ENCODE measurements at places on chromosomes 7 and 10.

GRCh38 chr10:128973221-128973620 is 493.8 kb upstream of the MGMT start:
- no peak for DNase-seq

GRCh38 chr7:23000597-23001360 is 13.2 kb downstream of the HYCC1 start:
- DNase-seq, result no peak

GRCh38 chr7:1992554-1992953 is 240.2 kb downstream of the MAD1L1 start:
- no peak for DNase-seq

GRCh38 chr10:3395458-3395861 is 222.9 kb upstream of the PITRM1 start:
- DNase-seq, result no peak

- no peak for DNase-seq
Observed at GRCh38 chr10:1036341-1036791, 10.7 kb upstream of the IDI2 start.

- no peak for DNase-seq
Observed at GRCh38 chr10:1058017-1058416, 1.8 kb downstream of the WDR37 start.

- DNase-seq, result no peak
Observed at GRCh38 chr10:4807761-4808507, 18.1 kb upstream of the AKR1E2 start.

DNA sequence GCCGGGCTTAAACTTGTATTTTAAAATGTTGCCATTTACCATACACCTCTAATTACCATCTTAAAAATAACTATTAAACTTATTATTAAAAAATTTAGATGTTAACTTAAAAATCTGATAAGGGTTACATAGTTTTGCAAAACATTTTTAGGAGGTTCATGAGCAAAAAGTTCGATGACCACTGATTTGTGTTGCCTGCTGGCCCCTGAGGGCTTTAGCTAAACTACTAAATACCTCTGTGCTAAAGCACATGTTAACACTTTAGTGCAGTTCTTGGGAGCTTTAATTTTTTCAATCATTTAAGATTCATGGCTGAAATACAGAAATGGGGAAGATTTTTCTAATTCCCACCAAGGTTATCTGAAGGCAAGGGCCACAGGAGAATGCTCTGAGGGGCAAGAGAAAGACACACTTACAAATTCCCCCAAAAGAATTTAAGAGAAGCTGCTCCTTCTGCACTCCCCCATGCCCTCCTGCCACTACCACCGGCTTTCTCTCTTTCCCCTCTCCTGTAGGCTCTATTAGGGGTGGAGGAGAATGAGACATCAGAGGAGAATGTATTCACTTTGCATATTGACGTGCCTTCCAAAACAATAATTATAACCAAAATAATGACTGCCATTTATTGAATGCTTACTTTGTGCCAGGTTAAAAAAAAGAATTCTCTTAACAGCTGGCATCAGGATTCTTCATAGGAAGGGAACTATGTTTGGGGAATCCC is 106.2 kb downstream of the RTKN2 start:
- DNase-seq, result no peak

DNA sequence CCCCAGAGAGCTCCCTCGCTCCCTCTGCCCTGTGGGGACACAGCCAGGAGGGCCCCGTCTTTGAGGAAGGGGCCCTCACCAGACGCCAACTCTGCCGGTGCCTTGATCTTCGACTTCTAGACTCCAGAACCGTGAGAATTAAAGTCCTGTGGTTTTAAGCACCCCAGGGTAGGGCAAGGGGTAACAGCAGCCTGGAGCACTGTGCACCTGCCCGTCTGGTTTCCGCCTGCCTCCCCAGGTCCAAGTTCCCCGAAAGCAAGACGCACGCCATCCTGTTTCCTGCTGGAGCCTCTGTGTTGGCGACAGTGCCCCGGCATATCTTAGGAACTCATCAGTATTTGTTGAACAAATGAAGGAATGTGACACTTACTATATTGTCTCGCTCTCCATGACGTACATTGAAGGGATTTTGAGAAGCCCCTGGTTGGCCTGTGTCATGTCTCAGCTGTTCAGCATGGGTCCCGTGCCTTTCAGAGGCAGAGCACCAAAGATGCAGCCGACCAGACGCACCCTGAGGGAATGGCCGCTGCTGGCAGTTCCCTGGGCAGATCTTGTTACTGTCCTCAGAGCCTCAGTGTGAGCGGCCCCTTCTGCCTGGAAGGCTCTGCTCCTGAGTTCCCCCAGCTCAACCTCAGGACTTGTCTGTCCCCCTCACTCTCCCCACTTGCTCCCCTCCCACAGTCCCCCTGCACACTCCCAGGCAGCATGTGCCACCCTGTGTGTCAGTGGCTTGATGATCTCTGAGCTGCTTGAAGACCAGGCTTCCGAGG is 226.2 kb downstream of the TCERG1L start:
- no peak for DNase-seq

DNA sequence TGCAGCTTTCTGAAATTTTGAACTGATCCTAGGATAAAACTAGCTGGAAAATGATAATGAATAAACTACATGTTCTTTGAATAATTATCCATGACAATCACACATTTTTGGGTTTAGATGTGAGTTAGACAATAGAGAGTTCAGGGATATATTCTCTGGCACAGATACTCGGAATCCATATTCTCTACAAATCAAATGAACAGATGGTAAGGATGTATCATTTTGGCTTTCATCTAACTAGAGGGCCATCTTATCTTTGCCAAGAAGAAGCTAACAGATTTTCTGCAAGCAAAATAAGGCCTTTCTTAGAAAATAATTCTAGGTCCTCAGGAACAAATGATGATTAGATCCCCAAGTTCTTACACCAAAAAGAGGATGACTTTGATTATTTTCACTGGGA is 355.9 kb upstream of the C7orf33 start:
- DNase-seq, result no peak

GRCh38 chr10:75450075-75450445 is 18.6 kb downstream of the LRMDA start:
- no peak for DNase-seq

DNA sequence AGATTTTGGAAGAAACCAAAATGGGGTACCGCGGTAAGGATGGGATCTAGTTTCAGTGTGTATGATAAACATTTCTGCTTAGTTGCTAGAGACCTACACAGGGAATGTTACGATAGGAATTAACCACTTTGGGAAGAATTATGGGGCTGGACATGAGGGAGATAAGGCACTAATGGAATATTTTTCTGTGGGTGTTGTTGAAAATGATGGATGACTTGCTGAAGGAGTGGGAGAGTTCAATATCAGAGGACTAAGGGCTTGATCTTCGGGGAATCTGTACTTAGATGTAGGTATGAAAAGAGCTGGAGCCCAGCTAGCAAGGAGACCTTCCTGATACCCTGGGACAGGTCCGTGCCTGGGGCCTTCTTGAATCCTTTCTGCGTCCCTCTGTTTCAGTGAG is 303.7 kb downstream of the EXOC4 start:
- no peak for DNase-seq

GRCh38 chr7:104816537-104816936 is 197.5 kb upstream of the KMT2E start:
- no peak for DNase-seq

- no peak for DNase-seq
Observed at GRCh38 chr10:93357680-93358079, 124.5 kb downstream of the MYOF start.

GRCh38 chr10:45502458-45502857 is 128.4 kb downstream of the ALOX5 start:
- no peak for DNase-seq

DNA sequence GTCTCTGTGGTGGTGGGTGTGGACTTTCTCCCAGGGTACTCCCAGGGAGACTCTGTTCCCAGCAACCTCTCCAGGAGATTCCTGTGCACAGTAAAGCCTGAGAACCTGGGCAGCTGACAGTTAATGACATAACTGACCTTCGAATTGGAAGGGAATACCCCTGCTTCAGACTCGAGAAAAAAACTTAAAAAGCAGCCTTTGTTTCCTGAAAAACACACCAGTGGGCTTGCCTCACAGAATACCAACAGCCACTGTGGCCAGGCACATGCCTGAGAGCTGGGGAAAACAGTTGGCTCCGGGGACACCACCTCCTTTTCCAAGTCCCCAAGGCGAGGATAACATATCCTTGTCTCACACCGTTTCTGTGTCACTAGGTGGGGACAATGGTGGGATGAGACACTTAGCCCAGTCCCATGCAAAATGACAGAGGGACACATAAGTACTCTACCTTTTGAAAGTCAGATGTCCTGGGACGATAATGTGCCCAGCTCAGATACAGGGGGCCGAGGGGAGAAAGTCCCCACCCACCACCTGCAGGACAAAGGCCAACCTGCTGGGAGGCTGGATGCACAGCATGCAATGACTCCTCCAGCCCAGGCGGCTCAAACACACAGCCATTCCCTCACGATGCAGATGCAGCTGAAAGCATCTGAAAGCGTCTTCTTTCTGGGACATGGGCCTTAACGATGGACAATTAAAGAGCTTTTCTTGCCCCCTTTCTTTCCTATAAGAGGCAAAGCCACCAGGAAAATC is 65.6 kb downstream of the HIPK2 start:
- DNase-seq, result no peak
